Kidney epithelial cell (primary cell): ENCODE measurements at places on chromosomes 3 and 15. TPM values are rescaled to one million over a fixed set of nuclear protein-coding genes. Genes with fewer than 3 reads are reported as not detected.
A peak's percentile ranks its signal among the peaks of the same experiment; 100 is the strongest.

Gene IGSF11
- not detected in 2 replicates for total RNA-seq

Gene TMC3
- not detected in 2 replicates for total RNA-seq

GRCh38 chr15:62449638-62450037 is 284.6 kb upstream of the C2CD4B start:
- DNase-seq, result no peak

- DNase-seq, result peak; percentile 10
Measured at GRCh38 chr3:18812316-18812715, 336.0 kb upstream of the KCNH8 start.

- DNase-seq, result no peak
Measured at GRCh38 chr3:88462230-88462629, 312.5 kb downstream of the C3orf38 start.
